ENCODE measurements at places on chromosomes 4 and X.

GRCh38 chr4:181559637-181560036 is 683.6 kb upstream of the TENM3 start:
- no peak for DNase-seq

DNA sequence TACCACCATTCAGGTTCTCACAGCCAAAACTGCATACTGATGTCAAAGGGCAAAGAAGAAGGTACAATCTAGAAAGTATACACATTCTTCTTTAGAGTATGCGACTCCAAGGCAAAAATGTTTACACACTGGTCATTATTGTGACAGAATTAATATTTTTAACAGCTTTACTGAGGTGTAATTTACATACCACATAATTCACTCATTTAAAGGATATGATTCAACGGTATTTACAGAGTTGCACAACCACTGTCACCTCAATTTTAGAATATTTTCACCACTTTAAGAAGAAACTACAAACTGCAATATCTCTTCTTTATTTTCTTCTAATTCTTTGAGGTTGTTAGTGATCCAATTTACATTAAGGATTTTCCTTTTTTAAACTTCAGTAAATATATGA is 325.4 kb upstream of the SMIM31 start:
- DNase-seq: no peak

GRCh38 chr4:6701371-6701770 is 7.7 kb downstream of the S100P start:
- no peak for DNase-seq

DNA sequence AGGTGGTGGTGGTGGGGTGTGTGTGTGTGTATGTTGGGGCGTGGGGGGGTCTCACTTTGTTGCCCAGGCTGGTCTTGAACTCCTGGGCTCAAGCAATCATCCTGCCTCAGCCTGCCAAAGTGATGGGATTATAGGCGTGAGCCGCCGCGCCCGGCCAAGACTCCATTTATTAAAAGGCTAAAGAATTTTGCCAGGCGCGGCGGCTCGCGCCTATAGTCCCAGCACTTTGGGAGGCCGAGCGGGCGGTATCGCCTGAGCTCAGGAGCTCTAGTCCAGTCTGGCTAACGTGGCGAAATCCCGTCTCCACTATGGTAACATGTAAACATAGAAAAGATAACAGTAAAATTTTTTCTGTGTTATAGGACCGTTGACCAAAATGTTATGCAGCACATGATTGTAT is 3.7 kb upstream of the UBA1 start:
- no peak for DNase-seq

DNA sequence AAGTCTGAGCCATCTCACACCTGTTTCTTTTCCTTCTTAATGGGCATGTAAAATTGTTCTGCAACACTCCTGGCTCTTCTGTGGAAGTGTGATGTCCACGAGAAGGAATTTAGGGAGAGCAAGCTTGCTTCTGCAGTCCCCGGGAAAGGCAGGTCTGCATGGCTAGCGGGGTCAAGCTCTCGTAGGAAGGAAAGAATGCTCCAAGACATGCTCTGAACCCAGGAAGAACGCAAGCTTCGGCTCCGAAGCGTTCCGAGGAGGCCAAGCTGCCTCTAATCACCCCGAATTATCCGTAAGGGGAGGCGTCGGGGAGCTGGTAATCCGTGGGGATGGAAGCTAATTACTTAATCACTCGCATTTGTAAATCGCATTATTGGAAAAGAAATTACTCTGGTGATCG is 177.7 kb downstream of the CRLF2 start:
- DNase-seq: no peak

DNA sequence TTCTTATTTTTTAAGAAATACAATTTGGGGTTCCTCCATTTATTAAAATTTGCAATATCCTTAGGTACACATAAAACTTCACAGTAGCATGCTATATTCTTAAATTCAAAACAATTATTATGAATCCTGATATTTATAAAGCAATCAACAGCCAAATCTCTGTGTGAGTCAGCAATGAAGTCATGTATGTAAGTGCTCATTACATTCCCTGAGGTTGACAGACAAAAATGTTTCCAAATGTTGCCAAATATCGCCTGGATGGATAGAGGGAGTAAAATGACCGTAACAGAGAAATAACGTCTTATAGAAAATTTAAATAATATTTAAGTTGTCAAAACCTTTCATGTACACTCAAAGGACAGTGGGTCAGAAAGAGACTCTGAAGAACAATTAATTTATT is 220.0 kb downstream of the PCDH18 start:
- no peak for DNase-seq

DNA sequence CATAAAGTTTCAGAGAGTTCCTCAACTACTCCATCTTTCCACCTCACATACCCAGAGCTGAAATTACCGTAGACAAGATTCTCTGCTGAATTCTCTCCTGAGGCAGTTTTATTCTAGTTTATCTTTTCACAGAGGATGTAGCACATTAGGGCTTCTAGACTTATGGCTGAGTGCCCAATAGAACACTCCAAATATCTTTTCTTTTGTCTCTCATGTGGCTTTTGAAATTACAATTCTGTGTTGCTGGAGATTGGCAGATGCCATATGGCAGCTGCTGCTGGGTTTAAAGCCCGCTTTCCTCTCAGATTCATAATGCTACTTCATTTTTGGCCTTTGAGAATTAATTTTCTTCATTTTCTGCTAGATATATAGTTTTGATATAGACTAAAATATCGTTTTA is 107.6 kb upstream of the BANK1 start:
- no peak for DNase-seq

- no peak for DNase-seq
These were observed 422.6 kb upstream of the DIPK2B start for GRCh38 chrX:45623266-45623665.

DNA sequence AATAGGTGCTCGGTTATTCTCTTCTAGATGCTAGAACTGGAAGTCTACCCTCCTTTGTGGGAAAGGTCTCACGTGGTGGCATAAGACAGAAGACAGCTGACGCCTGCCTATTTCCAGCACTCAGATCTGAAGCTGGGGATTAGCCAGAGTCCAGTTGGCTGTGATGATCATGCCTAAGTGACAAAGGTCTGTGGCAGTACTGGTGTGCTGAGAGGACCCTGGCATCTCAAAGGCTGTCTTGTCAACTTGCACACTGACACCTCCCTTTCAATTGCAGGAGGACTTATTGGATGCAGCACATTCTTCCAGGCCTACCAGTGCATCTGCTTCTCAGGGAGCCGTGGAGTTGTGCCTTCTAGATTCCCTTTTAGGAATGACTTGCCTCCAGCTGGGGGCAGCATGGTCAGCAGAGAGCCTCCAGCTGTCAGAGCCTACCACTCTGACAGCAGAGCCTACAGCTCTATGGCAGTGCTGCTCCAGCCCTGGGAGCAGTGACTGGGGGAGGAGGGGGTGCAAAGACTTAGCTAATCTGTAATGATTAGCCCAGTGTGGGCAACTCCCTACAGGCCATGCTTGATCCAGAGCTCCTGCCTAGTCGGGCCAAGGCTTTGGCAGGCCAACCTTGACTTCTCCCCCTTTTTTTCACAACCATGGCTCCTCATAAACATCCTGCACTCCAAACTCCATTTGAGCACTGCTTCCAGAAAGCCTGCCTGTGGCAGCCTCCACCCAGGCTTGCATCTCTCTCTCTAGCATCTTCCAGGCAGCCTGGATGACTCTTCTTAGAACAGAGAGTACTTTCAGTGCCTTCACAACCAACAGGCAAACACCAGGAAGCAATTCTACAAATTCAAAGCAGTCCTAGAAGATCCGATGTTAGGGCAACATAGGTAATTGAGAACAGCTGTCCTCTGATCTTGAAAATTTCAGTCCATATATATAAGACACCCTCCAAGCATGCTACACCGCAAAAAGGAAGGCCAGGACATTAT is 13.8 kb upstream of the FGFBP2 start:
- DNase-seq: no peak

GRCh38 chrX:9318766-9319165 is 146.1 kb upstream of the TBL1X start:
- DNase-seq: no peak

- no peak for DNase-seq
These were observed 10.5 kb downstream of the SLC16A2 start for GRCh38 chrX:74431797-74432196.

DNA sequence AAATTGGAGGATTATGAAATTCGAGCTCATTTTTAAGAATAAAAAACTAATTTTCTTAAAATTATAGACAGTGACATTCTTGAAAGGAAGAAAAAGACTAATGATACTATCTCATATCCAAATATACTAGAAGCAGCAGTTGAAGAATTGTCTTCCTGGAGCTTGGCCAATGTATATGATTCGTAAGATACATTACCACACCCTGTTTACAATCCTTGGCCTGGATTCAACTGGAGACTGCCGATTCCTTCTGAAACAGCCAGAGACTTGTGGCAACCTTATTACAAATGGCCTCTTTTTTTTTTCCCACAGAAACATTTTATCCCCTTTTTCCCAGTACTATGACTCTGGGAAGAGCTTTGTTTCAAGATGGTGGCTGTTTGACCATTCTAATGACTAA is 571.2 kb upstream of the FAT1 start:
- DNase-seq: no peak

DNA sequence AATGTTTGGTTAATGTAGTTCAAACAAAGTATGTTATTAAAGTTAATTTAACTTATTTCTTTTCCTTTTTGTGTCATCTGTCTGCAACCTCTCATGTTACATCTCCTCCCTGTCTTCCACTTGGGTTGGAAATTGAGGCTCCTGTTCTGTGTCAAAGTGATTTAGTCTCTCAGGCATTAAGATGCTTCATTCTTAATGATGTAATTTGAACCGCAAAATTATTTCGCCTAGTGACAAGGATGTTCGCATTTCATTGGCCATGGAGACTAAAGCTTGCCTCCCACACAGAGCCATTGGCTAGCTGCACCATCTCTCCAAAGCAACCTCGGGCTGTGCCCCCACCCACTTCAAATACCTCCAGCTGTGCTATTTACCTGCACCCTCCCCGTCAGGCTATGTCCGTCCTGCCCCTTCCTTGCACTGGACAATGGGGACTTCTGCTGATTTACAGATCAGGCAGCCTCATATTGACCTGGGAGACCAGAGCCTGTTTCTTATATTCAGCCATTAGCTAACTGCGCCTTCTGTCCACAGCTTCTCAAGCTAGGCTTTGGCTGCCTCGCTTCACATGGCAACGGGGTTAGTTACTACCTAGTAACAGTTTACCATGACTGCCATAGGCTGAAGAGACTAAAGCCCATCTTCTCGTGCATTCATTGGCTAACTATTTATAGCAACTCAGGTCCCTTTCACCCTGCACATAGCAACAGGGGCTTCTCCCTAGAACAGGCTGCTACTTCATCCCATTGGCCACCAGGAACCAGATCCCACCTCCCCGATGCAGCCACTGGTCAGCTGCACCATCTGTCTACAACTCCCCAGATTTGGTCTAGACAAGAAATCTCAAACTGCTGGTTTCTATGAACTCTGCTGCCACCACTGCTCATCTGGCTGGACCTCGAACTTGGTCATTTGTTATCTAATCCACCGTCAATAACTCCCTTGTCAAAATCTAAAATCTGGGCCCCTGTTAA is 8.6 kb upstream of the ZNF157 start:
- DNase-seq: no peak

- no peak for DNase-seq
These were observed 128.5 kb upstream of the ARX start for GRCh38 chrX:25144043-25144940.

DNA sequence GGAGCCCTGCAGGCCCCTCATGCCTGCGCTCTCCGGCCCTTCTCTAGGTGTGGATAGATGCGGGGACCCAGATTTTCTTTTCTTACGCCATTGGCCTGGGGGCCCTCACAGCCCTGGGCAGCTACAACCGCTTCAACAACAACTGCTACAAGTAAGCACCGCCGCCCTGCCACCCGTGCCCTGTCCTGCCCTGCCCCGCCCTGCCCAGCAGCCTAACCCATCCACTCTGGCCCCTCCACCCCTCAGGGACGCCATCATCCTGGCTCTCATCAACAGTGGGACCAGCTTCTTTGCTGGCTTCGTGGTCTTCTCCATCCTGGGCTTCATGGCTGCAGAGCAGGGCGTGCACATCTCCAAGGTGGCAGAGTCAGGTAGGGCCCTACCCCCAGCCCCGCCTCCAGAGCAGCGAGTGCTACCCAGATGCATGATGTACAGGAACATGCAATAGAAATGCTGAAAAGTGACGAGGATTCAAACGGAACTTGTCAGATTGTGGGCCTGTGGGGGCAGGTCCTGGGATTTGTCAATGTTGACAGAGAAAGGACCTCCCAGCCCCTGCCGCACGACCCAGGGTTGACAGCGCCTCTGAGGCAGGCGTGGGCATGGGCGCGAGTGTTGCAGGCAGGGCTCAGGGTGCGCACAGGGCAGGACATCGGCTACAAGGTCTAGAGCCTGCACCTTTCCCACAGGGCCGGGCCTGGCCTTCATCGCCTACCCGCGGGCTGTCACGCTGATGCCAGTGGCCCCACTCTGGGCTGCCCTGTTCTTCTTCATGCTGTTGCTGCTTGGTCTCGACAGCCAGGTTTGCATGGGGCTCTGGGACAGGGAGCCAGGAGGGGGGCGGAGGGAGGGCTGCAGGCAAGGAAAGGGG is 5.7 kb downstream of the SLC6A8 start:
- no peak for DNase-seq

- no peak for DNase-seq
These were observed 519 bp downstream of the SLC25A4 start for GRCh38 chr4:185143601-185143969.

DNA sequence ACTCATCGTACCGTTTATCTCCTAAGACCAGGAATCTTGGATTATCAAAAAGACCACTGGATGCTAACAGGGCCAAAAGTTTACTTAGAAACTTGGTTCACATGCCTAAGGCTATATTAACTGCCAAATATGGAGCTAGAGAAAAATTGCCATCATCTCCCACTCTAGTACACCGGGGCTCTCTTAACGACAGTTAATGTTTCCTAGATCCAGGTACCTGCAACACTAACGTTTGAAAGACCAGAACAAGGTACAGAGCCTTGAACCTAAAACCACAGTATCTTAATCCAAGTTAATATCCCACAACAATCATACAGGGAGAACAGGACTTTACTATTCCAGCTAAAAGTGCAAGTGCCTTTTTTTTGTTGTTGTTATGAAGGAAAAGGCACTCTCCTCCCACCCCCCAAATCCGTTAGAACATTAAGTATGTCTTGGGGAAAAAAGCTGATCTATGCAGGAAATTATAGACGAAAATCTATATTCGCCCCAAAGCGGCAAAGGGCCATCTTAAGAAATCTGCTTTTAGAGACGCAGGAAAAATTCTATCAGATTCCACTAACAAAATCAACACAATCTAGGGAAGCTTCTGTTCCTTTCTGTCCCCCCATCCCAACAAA is 1.3 kb downstream of the G3BP2 start:
- no peak for DNase-seq

DNA sequence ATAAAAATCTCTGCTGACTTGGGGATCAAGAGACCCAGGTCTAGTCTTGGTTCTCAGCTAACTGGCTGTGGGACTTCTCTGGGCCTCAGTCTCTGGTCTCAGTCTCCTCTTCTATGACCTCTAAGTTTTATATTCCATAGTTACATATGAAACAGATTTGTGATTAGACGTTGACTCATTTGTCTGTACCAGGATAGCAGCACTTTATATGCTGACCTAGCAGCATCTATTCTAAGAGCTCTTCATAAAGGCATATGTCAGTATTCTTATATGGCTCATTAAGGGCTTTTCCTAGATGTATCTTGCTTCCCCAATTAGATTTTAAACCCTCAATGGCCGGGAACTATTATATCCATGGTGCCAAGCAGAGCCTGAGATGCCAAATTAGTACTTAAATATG is 12.7 kb downstream of the GRPR start:
- no peak for DNase-seq

GRCh38 chrX:71396576-71396975 is 30.4 kb downstream of the TAF1 start:
- no peak for DNase-seq

Data from stimulated activated CD4-positive, alpha-beta T cell treated with anti-CD3 and anti-CD28 coated beads, TNF-alpha, amount 100 ng/mL, for 1 hour (primary cell).